ENCODE measurements at places on chromosomes 12 and 14. TPM values are rescaled to one million over a fixed set of nuclear protein-coding genes. Genes with fewer than 3 reads are reported as not detected.

DNA sequence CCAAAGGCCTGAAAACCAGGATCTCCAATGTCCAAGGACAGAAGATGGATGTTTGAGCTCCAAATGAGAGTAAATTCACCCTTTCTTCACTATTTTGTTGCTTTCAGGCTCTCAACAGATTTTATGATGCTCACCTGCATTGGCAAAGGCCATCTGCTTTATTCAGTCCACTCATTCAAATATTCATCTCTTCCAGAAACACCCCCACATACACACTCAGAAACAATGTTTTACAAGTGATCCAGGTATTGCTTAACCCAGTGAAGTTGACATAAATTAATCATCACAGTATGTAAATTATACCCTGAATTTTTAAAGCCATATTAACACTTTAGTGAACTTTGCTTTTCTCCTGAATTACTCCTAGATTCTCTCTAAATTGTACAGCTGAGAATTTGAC, 63.3 kb downstream of the DUSP6 start:
- ATAC-seq = peak; percentile 40

DNA sequence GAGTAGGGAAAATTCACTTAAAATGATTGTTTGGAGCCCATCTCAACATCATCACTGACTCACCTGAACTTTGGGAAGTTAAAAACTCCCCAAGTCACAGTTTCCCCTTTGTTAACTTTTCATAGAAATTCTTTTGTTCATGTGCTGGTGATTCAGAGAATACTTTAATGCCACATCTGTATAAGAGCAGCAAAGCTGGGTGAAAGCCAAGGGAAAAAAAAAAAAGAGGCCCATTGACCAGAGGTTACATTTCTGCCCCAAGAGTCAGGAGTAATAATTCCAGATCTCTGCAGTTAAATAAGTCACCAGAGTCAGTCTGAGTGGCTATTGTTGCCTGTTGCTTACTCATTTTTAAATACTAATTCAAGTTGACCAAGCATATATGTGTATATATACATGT, 136.4 kb upstream of the LGR5 start:
- no peak for ATAC-seq

DNA sequence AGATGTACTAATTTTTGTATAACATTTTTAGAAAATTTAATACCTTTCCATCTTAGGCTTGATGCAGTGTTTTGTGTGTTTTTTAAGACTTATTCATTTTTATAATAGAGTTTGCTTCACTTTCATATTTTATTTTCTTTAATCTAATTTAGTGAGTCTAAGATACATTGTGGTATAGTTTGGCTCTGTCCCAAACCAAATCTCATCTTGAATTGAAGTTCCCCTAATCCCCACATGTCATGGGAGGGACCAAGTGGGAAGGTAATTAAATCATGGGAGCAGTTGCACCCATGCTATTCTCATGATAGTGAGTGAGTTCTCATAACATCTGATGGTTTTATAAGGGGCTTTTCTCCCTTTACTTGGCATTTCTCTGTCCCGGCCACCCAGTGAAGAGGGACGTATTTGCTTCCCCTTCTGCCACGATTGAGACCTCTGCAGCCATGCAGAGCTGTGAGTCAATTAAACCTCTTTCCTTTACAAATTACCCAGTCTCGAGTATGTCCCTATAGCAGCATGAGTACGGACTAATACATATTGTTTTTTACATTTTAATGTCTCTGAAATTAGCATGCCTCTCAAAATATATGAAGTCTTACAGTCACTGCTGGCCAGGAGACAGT, 34.9 kb downstream of the GABARAPL1 start:
- ATAC-seq = no peak

DNA sequence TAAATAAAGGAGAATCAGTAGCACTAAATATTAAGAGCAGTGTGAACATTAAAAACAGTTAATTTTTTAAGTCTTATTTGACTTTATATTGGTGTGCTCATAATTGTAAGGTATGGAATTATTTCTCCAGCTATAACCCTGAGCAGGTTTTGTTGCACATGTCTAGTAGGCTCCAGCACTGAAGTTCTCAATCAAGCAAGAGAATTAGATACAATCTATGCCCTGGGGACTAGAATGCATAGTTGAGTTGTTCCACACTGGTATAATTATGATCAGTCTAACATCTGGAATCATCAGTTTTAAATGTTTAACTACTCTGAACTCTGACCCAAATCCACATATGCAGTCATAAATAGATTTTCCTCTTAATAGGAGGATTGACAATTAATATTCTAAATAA, 257.8 kb upstream of the ARHGAP5 start:
- no peak for ATAC-seq

GRCh38 chr12:64004641-64005040, 160.1 kb downstream of the SRGAP1 start:
- no peak for ATAC-seq

- ATAC-seq = no peak
Measured at GRCh38 chr12:27843714-27844245, 63.7 kb upstream of the MANSC4 start.

DNA sequence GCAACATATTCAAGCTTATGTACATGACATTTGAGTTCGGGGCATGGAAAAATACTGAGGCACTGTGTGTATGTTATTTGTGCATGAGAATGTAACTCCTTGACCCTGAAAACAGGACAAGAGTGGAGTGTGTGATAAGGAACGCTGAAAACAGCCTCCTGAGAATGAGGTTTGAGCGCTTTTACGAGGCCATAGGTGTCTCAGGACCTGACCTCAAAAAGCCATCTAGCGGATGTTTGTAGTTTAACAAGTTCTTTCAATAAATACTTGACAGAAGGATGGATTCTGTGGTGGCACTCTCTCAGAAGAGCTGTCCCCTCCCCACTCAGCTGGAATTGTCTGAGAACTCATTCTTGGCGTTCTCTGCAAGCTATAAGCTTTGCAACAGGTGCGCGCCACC, 350.5 kb upstream of the TMTC1 start:
- no peak for ATAC-seq

GRCh38 chr14:43157661-43158060, 1349.4 kb downstream of the FSCB start:
- ATAC-seq = no peak

DNA sequence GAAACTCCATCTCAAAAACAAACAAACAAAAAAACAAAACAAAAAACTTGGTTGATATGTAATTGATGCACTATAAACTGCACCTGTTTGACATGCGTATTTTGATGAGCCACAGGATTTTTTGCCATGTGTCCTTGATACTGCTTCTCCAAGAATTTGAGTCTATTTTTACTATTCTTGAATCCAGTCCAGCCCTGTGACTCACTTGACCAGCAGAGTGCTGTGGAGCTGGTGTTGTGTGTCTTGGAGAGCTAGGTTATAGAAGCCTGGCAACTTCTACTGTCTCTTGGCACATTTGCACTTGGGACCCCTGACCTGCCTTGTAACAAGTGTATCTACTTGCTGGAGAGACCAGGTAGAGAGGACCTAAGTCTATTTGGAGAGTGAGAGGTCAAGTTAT, 52.0 kb downstream of the KLRG1 start:
- ATAC-seq = no peak

GRCh38 chr12:114769634-114770033, 85.7 kb upstream of the TBX3 start:
- no peak for ATAC-seq

DNA sequence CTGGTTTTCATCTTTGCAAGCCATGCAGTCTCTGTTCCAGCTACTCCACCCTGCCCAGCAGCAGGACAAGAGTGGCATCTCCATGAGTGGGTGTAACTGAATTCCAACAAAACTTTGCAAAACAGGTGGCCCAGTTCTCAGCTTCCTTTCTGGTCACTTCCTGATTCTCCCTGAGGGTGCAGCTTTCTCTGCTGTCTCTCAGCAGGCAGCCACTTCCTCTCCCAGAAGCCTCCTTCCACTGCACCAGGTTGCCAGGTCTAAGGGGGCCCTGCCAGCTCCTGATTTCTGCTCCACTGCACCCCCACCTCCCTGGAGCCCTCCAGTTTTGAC, 341.0 kb upstream of the FKBP4 start:
- no peak for ATAC-seq

- ATAC-seq = no peak
Measured at GRCh38 chr12:16675438-16675837, 69.5 kb upstream of the LMO3 start.

GRCh38 chr14:20657216-20658211, 16.0 kb upstream of the OR6S1 start:
- peak; percentile 54 for ATAC-seq

DNA sequence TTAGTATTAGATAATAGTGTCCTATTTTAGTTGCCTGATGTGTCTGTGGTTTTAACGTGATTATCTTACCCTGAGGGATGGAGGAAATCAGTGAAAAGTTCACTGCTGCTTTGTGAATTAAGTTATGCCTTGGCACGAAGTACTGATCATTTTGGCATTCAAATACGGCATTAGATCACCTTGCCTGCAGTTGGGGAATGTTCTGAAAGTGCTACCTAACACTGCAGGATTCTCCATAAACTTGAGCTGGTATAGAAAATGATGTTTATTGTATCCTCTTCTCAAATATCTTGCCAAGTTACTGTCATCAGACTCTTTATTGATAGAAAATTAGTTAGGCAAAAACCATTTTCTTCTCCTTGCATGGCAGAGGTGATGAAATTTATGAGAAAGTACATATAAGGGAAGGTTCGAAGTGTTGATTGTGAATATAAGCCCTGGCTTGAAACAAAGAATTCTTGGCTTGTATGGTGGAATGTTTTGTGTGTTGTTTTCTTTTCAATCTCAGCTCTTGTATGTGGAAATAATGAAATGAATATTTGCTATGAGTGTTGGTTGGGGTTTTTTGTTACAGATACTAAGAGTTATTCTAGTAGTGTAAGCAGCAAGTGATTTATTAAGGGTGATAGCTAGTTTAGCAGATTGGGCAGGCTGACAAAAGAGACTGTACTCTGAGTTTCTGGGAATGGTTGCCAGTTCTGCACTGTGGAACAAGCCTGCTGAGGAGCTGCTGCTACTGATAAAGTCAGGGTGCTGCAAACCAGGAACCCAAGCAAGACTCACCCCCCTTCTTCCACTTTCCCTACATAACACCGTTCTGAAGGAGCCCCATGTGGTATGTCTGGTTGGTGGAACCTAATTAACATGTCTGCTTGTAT, 448.3 kb downstream of the PCNX1 start:
- ATAC-seq = no peak

DNA sequence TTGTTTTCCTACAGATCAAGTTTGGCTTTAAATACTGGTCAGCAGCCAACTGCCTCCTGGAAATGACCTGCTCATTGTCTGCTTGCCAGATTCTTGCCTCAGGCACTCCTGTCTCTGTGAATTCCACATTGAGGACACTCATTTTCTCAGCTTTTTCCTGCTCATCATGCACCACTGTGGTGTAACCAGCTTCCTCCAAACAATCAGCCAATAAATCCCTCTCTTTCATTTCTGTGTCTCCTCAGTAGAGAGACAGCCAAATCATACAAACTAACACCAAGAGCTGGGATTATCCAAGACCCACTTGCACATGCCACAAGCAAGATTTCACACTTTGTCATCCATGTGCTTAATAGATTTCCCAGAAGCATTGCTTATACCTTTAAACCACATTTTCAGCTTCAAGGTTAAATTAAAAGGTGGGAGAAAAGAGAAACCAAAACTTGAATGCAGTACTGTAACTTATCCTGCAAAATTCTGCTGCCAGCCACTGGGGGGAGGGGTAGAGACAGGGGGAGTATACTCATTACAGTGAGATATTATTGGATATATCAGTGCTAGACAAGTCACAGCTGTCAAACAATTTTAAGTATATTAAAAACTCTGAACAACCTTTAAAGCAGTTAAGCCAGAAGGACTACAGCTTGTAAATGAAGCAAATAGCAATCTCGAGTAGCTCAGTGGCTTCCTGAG, 105.0 kb downstream of the PPP2R5E start:
- ATAC-seq = peak; percentile 54

DNA sequence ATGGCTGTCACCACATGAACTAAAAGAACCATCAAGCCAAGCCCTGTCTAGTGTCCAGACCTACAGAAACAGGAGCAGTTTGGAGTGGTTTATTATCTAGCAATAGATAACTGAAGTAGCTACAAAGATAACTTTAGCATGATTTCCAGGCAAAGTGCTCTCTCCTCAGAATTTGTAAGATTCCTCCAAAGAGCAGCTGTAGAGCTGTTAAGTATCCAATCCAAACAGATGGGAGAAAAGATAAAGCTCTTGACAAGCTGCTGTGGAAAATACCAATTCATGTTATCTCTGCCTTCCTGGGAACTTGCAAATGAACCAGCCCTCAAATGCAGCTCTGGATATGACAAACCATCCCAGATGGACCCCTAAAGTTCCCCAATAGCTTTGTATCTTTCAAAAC, 78.9 kb upstream of the RESF1 start:
- no peak for ATAC-seq

GRCh38 chr14:76666746-76667145, 94.5 kb upstream of the VASH1 start:
- ATAC-seq = no peak

DNA sequence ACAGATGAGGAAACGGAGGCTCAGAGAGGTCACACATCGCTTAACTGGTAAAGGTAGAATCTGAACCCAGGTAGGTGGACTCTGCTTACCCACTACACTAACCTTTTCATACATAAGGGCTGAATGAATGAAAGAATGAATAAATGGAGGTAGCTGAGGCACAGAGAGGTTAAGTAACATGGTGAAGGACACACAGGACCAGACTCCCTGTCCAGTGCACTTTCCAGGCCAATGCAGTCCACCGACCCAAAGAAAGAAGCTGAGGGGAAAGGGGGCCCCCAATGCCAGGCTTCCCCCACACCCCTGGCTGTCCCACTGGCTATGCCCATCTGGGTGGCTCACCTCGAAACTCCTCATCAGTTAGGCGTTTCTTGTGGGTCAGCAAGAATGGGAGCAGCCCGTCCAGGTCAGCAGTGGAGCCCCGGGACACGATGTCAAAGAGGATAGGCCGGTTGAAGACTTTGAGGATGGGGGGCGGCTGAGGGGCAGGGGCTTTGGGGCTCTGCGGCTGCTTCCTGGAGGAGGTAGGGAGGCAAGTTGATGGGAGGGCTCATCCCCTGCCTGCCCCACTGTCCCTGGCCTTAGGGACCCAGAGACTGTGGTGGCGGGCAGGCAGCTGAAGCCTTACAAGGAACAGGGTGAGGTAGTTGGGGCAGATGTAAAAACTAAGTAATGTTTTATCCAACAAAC, 25.1 kb downstream of the TRPV4 start:
- ATAC-seq = no peak

DPY19L2 gene
- total RNA-seq = 1.1 TPM

SLC39A9 gene
- total RNA-seq = 43.9 TPM

ZNF664 gene
- total RNA-seq = 48.3 TPM

KRT1 gene
- total RNA-seq = not detected

SMOC1 gene
- total RNA-seq = not detected

PRICKLE1 gene
- not detected for total RNA-seq

LUM gene
- total RNA-seq = not detected

All from activated T-helper 17 cell treated with anti-CD3 and anti-CD28 coated beads, Interleukin-2, amount 50 U/mL, for 72 hours (primary cell).